ENCODE measurements at places on chromosomes 12 and 14.
A peak's percentile ranks its signal among the peaks of the same experiment; 100 is the strongest.

DNA sequence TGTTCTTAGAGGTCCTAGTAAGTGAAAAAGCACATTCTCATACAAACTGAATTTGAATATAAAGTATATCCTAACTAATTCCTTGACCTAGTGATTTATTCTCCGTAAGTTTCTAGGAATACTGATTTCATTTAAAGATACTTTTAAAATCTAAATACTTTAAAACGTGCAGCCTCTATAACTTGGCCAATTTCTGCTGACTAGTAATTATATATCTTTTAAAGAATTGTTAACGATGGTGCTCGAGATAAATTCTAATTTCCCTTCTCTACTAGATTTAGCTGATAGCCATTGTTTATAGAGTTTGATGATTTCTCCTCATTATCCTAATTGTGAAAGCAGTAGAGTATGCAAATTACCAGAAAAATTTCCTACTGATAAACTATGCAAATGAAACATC, 257.9 kb downstream of the ADAMTS20 start:
- DNase-seq = no peak

GRCh38 chr14:60090864-60091519, 731 bp upstream of the PCNX4 start:
- peak; percentile 64 for DNase-seq

DNA sequence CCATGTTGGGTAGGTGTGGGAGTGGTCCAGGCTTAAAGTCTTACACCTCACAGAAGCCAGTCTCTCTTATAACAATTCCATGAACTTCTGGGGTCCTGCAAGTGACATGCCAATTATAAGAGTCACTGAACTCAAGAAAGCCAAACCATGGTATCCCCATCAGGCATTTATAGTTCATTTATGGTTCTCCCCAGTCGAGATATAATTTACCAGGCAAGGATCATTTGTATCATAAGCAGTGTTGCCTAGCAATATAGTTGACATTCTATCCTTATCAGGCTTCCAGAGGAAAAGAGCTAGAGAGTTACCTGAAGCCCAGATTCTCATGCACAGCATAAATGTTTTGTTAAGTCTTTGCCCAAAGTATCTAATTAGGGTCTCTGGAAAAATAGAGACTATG, 8.1 kb downstream of the JKAMP start:
- no peak for DNase-seq

DNA sequence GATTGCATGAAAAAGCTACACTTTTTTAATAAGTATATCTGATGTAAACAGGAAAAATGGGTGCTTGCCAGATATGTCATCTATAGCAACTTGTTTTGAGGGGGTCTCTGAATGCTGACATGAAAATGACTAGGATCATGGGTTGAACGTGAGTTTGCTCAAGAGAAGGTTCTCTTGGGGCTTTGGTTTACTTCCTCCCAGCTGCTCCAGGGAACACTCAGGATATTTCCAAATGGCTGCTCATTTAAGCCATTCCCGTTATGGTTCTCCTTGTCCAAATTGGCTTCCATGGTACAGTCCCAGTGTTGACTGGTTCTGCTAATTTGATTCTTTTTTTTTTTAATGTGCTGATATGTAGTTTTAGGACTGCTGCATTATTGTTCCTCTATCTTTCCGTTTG, 118.3 kb downstream of the ETV6 start:
- DNase-seq = no peak

DNA sequence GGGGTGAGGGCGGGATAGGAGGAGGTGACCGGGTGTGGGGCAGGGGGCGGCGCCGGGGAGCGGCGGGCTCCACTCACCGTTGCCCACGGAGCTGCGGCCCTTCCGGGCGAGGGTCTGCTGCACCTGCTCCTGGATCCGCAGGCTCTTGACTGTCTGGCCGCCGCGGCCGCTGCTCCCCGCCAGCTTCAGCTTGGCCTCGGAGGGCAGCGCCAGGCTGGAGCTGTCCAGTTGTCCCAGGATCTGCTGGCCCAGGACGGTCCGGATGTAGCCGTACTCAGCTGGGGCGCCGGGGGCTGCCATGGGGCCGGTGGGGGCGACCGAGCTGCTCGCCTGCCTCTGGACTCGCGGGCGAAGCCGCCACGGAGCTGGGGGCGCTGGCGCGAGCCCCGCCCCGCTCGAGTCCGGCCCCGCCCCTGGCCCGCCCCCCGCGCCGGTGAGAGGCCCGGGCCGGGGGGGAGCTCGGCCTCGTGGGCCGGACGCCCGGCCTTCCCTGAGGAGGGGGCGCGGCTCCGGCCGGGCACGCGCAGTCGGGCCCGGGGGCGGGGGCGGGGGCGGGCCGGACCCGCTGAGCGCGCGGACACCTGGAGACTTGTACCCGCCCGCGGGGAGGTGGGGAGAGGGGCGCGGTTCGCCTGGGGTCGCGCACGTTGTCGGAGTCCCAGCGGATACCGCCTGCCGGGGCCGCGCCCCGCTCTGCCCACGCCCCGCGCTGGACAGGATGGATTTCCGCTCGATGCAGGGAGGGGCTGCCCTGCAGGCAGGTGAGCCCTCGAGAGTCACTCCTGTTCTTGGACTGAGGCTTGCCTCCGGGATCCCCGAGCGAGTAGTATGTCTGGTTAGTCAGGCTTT, at the start of gene PKP2:
TSS of gene PKP2 (minus strand) at position 346 of the 849 bp plus-strand sequence. CDS start at position 300, 46 bp downstream.
- no peak for DNase-seq

DNA sequence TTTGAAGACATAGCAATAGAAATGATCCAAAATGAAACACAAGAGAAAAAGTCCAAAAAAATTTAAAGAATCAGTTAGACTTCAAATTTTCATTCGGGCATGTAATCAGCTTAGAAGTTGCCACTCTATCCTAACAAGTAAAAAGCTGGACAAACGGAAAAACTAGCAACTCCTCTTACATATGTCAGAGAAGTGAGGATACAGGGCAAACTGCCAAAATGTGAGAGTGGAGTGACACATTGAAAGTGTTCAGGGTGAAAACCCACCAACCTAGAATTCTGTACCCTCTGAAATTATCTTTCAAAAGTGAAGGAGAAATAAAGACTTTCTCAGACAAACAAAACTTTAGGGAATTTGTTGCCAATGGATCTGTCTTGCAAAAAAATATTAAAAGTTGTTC, 42.0 kb upstream of the CHPT1 start:
- DNase-seq = no peak

DNA sequence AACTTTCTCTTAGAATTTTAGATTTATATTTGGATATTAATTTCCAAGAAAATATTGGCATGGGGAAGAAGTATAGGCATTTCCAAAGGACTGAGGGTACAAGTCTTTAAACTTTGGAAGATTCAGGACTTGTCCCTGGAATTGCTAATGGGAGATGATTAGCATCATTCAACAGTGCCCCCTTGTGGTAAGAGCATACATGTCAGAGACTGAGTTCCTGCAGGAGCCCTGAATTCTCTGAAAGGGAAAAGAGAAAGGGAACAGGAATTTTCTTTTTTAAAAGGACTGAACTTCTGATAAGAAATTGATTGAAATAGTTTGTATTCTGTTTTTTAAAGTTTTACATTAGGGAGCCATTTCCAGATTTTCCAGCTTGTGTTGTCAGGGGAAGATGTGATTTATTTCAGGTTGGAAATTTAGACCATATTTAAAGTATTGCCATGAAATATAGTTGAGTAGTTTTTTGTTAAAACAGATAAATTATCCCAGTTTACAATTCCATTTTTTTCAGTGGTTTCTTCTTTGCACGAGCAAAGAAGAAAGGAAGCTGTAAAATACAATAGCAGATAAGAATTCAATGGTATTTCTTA, 44.0 kb upstream of the REP15 start:
- DNase-seq = peak; percentile 84

DNA sequence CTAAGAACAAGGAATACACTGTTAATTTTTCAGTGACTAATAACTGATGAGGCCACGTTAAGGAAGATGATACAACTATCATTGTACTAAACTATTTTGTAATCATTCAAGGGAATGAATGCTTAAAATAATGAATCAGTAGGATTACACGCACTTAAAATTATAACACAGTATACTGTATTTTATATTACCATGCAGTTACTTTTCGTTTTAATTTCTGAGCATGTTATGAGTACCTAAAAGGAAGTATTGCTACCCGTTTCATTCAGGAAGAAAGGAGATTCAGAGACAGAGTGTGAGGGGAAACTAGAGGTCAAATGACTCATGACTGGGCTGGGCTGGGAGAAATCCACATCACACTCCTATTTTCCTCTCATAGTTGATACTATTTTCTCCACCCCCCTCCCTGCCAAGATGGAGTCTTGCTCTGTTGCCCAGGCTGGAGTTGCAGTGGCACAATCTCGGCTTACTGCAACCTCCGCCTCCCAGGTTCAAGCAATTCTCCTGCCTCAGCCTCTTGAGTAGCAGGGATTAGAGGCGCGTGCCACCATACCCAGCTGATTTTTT, 202.0 kb downstream of the PPM1H start:
- peak; percentile 73 for DNase-seq

DNA sequence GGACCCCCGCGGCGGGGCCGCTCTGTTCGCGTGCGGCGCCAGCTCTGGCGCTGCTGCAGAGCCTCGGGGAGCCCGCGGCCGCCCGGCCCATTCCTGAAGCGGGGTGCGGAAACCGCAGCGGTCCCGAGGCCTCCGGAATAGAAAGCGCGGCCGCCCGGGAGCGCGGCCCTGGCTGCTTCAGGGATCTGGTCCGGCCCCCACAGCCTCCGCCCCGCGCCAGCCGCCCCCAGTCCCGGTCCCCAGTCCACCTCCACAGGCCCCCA, 204 bp downstream of the HSP90AA1 start:
- DNase-seq = no peak

- DNase-seq = peak; percentile 88
Observed at GRCh38 chr12:122646517-122647217, 56.5 kb downstream of the HCAR2 start.

DNA sequence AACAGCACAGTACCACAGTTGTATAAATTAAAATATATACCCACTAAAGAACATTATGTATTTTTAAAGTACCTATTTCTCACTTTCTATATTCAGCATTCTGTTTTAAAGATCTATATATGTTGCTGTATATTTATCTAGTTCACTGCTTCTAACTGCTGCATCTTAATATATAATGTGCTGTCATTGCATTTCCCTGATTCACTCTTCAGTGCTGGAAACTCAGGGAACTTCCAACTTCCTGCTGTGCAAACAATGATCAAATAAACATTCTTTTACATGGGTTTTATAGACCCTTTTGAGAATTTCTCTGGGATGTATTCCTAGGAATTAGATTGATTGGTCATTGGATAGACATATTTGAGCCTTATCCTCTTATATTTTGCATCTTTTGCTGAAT, 379.1 kb downstream of the APAF1 start:
- DNase-seq = no peak

GRCh38 chr14:49249022-49249421, 337.2 kb downstream of the RPS29 start:
- DNase-seq = peak; percentile 1

- DNase-seq = no peak
Observed at GRCh38 chr14:90922141-90922540, 105.9 kb upstream of the TTC7B start.

GRCh38 chr14:71751264-71751663, 181.0 kb upstream of the RGS6 start:
- DNase-seq = peak; percentile 53

- no peak for DNase-seq
Observed at GRCh38 chr14:41302776-41303175, 303.9 kb upstream of the LRFN5 start.

All from IMR-90 (cell line).